ENCODE measurements at places on chromosomes 6 and 20. TPM values are rescaled to one million over a fixed set of nuclear protein-coding genes. Genes with fewer than 3 reads are reported as not detected.
A peak's percentile ranks its signal among the peaks of the same experiment; 100 is the strongest.

DNA sequence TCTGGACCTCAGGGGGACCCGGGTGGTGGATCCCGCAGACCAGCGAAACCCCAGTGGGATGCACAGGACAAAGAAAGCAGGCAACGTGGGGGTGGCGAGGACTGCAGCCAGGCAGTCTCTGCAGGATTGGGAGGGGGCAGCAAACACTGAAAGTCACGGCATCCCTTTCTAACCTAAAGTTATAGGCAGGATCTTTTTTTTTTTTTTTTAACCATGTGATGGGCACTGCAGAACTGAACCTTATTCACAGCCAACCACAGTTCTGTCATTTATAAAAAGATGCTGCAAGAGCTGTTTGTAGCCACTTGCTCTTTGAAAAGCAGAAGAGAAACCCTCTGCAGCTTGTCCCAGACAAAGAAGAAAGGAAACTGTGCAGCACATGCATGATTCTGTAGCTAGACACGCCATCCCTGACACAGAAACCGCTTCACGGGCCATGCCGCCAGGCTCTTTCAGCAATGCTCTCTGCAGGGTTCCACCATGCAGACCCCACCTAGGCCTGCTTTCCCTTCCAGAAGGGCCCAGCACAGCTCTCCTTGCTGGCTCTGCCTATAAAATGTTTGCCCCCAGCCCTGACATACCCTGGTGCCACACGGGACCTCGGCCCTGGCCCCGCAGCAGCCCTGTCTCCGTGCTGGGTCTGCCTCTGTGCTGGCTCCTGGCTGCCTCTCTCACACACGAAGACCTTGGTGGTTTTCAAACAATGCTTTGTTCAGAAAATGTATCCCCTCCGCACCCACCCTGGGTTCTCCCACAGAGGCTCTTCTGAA, 70.8 kb downstream of the PYGB start:
- no peak for DNase-seq

- DNase-seq, result peak; percentile 51
Observed at GRCh38 chr6:27617046-27617687, 144.3 kb upstream of the ZNF184 start.

Gene COL19A1
- not detected for total RNA-seq

Gene CFAP61
- not detected for total RNA-seq

Measured in neural progenitor cell (in vitro differentiated cells).